NCI-H2081 treated with DMSO at 0.1 percent for 48 hours (cell line): ENCODE measurements at places on chromosomes 2 and 18.

GRCh38 chr2:232211743-232212686 is 166.5 kb upstream of the ALPP start:
- no peak for DNase-seq

- no peak for DNase-seq
These were observed 33.8 kb downstream of the TEX51 start for GRCh38 chr2:126932529-126932928.

GRCh38 chr2:31057691-31058090 is 80.5 kb downstream of the GALNT14 start:
- DNase-seq, result no peak

GRCh38 chr2:198327526-198327925 is 523.1 kb downstream of the PLCL1 start:
- DNase-seq, result no peak

- no peak for DNase-seq
These were observed 86.0 kb upstream of the ALPP start for GRCh38 chr2:232292395-232293154.

- DNase-seq, result no peak
These were observed 255.7 kb upstream of the CCDC68 start for GRCh38 chr18:55214969-55215368.
